ENCODE measurements at places on chromosomes 12 and 14. TPM values are rescaled to one million over a fixed set of nuclear protein-coding genes. Genes with fewer than 3 reads are reported as not detected.

Gene ATP2B1
- 97.9 TPM for total RNA-seq

Gene PLEK2
- total RNA-seq, result 13.7 TPM

Gene KRT1
- not detected for total RNA-seq

Gene VPS33A
- total RNA-seq, result 9.0 TPM

Gene LRIG3
- total RNA-seq, result 8.0 TPM

Gene NXPH4
- 1.7 TPM for total RNA-seq

Gene BCL2L2
- 9.5 TPM for total RNA-seq

Gene PTHLH
- 0.88 TPM for total RNA-seq

Gene CATSPERB
- not detected for total RNA-seq

Gene CCDC177
- total RNA-seq, result not detected

Gene HPD
- not detected for total RNA-seq

Gene SPIC
- not detected for total RNA-seq

Measured in RPMI7951 (cell line).